ENCODE measurements at places on chromosomes 13 and 19.

DNA sequence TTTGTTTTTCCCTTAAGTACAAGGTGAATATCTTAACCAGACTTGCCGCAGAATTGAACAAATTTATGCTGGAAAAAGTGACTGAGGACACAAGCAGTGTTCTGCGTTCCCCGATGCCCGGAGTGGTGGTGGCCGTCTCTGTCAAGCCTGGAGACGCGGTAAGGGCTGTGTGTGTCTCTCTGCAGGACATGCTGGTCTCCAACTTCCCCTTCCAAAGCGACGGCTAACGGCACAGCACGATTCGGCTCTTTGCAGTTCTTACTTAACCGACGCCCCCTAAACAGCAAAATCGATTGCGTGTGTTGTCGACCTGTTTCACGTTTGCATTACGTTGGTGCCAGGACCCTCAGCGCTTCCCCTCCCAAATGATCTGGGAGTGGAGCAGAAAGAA lies 73.2 kb downstream of the GGACT start:
- no peak for DNase-seq

- no peak for DNase-seq
These were observed 137.6 kb downstream of the FOXO1 start for GRCh38 chr13:40528881-40529280.

GRCh38 chr19:35140207-35140961 lies 1.8 kb downstream of the FXYD1 start:
- DNase-seq = no peak

DNA sequence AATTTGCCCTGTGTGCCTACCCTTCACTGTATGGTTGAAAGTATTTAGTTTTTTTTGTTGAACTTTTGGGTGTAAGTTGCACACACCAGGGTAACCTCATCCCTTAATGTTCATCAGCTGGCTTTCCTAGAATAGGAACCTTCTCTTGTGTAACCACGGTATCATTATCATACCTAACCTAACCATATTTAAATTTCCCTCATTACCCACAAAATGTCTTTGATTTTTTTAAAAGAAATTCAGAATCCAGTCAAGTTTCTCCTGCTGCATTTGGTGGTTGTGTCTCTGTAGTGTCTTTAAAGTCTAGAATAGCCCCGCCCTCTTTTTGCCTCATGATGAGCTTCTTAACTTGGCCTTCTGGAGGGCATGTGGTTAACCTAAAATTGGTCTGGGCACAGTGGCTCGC lies 80.3 kb downstream of the RYR1 start:
- DNase-seq = no peak

DNA sequence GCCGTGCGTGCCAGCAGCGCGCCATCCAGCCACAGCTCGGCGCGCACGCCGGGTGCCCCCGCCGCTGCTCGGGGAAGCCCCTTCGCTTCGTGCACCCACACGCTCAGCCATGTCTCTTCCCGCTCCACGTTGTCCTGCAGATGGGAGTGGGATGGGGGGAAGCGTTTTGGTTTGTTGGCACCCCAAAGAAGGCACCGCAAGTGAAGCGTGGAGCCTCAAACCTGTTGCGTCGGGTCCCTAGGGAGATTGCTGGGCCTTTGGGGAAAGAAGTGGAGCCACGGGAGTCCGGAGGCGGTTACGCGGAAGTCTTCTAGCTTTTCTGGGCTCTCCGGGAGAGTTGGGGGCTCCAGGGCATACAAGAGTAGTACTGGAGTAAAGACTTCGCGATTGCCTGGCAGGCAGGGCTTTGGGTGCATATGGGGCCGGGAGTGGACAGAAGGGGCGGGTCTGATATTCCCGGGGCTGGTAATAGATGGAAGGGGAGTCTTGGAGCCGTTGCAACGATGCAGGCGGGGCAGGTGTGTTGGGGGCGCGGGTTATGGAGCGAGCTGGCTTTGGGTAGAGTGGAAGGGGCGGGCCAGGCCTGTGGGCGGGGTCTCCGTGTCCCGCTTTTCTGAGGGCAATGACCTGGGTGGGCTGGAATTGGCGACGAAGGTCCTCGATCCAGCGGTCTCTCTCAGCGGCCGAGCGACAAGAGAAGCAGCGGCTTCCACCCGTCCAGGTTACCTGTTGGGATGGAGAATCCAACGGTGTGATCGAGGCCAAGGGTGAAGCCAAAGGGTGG lies 6.5 kb downstream of the RASAL3 start:
- DNase-seq = no peak

DNA sequence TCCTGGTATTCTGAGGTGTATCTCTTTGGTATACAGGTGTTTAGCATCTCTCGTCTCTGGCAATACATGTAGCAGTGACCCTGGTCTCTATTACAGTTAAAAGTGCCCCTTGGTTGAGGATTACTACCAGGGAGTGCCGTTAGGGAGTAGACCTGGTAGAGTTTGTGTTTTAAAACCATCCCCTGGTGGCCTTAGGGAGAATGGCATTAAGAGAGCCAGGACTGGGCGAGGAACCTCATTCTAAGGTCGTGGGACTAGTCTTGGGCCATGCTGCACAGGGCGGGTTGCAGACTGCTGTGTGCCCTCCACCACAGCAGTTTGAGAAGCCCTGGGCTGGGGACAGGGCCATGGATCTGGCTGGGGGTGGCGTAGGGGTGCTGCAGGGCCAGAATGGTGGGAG lies 35.0 kb downstream of the B3GLCT start:
- no peak for DNase-seq

All from stimulated activated naive CD4-positive, alpha-beta T cell (primary cell).